ENCODE measurements at places on chromosomes 12 and 14.

GRCh38 chr14:54640506-54640905 lies 73.6 kb downstream of the SAMD4A start:
- no peak for DNase-seq

GRCh38 chr12:118237052-118237665 lies 101.2 kb downstream of the PEBP1 start:
- no peak for DNase-seq

DNA sequence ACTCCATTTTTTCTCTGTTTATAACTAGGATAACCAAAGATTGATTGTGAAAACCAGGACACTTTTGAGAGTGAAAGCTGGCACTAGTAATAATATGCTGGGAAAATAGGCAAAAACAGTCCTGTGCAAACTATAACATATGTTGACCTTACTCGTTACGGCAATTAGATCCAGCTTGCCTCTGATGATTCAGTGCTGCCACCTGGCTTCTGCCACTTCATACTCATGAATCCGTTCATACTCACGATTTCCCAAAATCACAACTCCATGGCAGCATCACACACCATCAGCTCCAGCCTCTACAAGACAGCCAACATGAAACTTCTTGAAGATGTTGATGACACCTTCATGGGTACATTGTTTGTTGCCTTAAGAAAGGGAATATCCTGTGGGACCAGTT lies 49.1 kb upstream of the CAND1 start:
- peak; percentile 21 for DNase-seq

GRCh38 chr14:72774141-72774540 lies 119.8 kb downstream of the DPF3 start:
- DNase-seq = no peak

- no peak for DNase-seq
Measured at GRCh38 chr12:116266168-116266601, 11.3 kb downstream of the MED13L start.

DNA sequence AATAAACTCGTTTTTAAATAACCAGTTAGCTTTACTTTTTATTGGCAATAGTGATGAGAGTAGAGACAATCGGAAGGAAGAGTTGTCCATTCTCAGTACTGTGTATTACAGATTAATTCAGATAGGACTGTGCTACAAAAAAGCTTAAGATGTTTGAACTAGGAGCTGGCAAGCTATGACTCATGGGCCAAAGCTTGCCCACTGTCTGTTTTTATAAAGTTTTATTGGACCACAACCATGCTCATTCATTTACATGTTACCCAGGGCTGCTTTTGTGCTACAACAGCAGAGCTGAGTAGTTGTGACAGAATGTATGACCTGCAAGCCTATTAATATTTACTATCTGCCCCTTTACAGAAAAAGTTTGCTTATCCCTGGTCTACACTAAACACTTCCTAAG lies 19.4 kb downstream of the GNS start:
- DNase-seq = no peak

DNA sequence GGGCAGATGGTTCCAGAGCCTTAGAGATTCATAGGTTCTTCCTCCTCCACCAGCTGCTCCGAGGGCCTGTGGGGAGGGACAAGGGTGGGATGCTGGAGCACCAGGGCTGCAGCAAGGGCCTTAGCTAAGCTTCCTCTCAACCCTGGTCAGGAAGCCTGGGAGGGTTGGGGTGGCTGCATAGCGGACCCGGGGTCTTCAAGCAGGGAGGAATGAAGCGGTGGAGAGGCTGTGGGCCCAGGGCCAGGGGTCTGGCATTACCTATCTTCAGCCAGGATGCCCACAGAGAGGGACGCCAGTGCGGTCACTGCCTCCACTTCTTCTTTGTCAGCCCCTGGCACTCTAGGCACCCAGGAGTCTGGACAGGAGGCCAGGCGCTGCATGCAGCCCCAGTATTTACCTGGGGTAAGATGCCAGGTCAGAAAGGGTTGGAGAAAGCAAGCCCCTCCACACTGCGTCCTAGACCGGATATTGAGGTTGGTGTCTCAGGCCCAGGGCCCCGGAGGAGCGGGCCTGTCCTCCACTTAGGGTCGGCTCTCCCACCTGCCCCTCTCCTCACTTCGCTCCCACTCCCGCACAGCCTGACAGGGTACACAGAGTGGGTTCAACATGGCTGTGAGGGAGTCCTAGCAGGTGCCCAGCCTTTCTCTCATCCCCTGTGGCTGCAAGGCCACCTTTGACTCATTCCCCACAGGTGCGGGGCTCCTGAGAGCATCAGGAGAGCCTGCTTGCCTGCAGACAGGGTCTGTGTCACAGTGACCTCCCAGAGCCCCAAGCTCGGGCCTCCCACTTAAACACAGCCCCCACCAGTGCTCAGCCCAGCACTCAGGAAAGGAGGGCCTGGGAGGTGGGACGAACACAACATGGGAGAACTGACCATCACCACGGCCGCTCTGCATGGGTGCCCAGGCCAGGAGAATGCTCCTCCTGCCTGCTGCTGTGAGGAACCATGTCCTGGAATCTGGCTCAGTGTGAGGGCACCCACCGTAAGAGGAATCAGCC lies 11.1 kb downstream of the SLC48A1 start:
- no peak for DNase-seq

DNA sequence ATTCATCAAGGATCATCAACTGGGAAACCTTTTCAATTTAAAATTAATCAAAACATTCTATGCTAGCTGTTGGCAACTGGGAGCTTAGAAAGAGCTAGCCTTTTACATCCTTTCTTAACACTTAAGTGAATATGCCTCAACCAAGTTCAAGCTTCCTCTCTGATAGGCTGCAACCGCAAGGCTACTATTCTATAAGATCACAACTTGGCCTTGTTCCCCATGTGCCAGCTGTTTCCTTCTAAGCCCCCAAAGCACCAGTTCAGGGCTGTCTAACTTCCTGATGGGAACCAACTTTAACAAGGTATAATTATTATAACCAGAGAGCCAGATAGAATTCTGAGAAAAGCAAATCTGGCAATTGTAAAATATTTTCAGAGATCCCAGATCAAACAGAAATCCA lies 37.0 kb downstream of the KCNC2 start:
- no peak for DNase-seq

- no peak for DNase-seq
Measured at GRCh38 chr14:105862581-105863239, 336.3 kb downstream of the TMEM121 start.

- DNase-seq = no peak
Measured at GRCh38 chr12:54587315-54587873, 1.1 kb downstream of the PPP1R1A start.

GRCh38 chr12:49568442-49569162 lies 660 bp upstream of the MCRS1 start:
- DNase-seq = no peak

- DNase-seq = no peak
Measured at GRCh38 chr14:68268197-68268596, 448.6 kb downstream of the RAD51B start.

- DNase-seq = no peak
Measured at GRCh38 chr12:66217342-66217917, 28.4 kb downstream of the IRAK3 start.

GRCh38 chr14:102262929-102263462 lies 42.0 kb downstream of the MOK start:
- no peak for DNase-seq

DNA sequence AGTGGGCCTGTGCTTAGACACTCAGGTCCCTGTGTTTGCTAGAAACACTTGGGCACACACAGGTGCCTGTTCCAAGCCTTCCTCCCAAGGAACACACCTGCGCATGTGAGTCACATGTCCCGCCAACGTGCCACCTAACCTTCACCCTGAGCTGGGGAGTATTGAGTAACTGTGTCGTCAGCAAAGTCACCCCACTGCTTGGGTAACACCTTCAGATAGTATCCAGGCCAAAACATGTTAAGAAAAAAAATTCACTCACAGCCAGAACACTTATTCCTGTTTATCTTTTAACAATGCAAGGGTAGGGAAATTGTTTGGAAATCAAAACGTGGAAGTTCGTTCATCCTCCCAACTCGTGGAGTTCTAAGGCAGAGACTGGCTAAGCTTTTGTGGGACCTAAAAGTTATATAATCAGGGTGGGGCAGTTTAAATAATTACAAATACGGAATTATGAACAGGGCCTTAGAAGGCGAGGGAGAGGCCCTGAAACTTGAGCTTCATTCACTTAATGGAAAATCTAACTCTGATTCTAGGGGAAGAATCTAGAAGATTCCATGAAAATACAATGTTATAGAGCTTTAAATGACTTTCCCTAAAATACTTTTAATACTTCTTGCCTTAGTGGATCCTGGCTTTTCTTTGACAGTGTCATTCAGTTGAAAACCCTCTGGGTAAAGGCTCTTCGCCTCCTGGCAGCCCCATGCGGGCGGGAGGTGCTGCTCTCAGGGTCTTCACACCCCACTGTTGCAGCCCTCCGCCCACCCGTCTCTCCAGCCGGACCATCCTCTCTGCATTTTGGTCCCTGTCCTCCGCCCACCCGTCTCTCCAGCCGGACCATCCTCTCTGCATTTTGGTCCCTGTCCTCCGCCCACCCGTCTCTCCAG lies 30.3 kb upstream of the ADIPOR2 start:
- DNase-seq = no peak
